ENCODE measurements at places on chromosomes 6 and 20. TPM values are rescaled to one million over a fixed set of nuclear protein-coding genes. Genes with fewer than 3 reads are reported as not detected.

DNA sequence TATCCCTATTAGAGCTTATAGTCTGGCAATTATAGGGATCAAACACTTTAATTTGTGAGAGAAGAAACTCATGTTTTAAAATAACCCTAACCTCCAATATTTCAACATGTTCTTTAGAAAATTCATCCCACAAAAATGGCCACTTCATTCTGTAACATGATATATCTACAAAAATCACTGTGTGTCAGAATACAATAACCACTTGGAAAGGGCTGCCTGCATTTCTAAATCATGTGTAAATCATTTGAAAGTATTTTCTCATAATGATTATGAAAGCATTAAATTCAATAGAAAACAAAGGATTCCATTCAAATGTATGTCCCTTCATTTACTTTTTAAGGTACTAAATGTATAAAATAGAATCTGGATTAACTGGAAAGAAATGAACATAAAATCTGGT lies 101.4 kb upstream of the NHSL1 start:
- DNase-seq = no peak

- DNase-seq = no peak
These were observed 395.9 kb downstream of the DHX35 start for GRCh38 chr20:39358052-39358451.

GRCh38 chr20:40637176-40637575 lies 51.9 kb downstream of the MAFB start:
- no peak for DNase-seq

DNA sequence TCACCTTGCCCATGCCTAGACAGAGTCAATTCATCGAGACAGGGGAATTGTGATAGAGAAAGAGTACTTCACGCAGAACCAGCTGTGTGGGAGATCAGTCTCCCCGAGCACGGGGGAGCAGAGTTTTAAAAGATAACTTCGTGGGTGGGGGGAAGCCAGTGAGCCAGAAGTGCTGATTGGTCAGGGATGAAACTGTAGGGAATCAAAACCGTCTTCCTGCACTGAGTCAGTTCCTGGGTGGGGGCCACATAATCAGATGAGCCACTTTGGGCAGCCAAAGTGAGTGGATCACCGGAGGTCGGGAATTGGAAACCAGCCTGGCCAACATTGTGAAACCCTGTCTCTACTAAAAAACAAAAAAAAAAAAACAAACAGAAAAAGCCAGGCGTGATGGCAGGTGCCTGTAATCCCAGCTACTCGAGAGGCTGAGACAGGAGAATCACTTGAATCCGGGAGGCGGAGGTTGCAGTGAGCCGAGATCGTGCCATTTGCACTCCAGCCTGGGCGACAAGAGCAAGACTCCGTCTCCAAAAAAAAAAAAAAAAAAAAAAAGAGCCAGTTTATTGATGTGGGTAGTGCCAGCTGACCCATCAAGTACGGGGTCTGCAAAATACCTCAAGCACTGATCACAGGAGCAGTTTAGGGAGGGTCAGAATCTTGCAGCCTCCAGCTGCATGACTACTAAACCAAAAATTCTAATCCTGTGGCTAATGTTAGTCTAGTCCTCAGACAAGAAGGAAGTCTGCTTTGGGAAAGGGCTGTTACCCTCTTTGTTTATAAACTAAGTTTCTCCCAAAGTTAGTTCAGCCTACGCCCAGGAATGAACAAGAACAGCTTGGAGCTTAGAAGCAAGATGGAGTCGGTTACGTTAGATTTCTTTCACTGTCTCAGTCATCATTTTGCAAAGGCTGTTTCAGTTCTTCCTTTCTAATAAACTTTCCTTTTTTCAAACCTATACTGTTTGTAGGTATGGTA lies 3.9 kb upstream of the TRIM39 start:
- DNase-seq = no peak

DOK5 gene
- 3.4 TPM for total RNA-seq

GRCh38 chr6:121523628-121524027 lies 88.2 kb downstream of the GJA1 start:
- DNase-seq = no peak

DNA sequence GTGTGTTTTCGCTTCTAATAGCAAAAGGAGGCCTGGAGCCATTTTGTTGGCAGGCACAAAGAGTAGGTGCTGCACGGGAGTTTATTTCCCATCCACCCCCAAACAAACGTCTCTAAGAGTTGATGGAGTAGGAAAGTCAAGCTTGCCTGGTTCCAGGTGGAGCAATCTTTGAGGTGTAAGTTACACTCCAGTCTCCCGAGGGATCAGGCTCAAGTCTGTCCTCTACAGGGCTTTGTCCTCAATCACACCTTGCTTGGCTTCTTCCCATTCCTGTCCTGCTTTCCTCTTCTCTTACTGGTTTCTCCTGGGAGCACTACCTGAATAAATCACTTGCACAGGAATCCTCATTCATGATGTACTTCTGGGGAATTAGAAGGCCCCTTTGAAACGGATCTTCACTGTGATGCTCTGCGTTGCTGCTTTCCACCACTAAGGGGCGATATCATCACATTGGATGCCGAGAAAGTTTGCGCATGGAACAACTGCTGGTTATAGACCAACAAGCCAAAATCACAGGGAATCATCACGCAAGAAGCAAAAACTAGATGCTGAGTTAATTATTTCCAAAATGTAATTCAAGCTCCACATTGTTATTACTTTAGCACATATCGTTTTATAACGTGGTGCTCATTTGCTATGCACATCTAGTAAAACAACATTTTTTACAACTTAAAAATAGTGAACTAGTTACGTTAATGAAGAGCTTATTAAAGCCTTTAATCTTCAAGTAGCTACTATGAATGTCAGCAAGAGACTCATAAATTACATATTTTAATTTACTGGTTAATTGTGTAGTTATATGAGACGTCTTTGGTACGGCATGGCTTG lies 156.8 kb downstream of the DNAH8 start:
- DNase-seq = peak; percentile 29

SASH1 gene
- total RNA-seq = 145 TPM

GATA5 gene
- total RNA-seq = not detected

DNA sequence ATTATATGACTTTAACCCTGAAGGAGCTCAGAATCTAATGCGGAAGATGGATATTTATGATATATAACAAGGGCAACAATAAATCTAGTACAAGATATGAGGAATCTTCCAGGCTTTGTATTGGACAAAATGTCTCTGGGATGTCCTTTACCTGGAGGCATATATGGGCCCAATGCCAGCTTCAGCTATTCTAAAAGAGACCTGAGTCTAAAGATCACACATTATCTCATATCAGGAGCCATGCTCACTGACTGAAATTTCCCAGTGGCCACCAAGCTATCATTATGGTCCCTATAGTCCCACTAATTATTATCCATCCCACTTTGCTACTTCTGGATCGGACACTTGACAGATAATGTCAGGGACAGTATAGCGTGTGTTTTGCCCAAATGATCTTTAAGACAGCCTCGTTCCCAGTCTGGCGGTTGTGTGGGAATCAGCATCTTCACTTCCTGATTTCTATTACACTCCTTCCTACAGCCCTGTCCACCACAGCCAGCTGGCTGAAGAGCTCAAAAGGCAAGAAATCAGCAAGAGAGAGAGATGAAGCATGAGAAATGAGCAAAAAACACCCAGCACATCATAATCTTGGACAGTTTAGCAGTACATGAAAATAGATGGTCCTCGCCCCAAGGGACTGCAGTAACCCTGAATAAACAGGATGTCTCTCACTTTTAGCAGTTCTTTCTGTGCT lies 34.9 kb downstream of the KLHL31 start:
- DNase-seq = no peak

MMP24 gene
- total RNA-seq = 0.80 TPM

GRCh38 chr6:162679681-162680080 lies 47.9 kb downstream of the PRKN start:
- no peak for DNase-seq

DNA sequence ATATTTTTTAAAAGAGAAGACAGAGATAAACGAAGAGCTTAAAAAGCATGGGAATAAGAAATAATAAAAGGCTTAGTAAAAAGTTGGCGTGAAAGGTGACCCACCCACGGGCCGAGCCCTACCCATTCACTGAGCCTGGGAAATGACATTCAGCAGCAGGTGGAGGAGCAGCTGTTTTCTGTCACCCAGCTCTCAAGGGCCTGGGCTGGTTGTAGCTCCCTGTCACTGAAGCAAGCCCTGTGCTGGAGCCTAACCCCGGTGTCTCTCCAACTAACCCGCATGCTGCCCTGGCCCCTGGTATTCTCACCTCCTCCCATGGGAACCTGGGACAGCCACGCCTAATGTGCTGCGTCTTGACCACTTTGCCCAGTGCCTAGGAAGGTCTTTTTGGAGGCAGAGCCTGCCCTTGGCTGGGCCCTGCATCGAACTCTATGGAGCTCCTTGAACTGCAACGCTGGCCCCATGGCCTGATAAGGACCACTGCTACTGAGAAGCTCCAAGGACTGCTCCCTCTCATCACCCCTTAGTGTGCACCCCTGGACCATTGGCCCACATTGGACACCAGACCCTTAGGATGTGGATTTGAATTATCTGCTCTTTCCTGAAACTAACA lies 68.8 kb upstream of the IYD start:
- DNase-seq = no peak

CRISP3 gene
- 0.73 TPM for total RNA-seq

DNA sequence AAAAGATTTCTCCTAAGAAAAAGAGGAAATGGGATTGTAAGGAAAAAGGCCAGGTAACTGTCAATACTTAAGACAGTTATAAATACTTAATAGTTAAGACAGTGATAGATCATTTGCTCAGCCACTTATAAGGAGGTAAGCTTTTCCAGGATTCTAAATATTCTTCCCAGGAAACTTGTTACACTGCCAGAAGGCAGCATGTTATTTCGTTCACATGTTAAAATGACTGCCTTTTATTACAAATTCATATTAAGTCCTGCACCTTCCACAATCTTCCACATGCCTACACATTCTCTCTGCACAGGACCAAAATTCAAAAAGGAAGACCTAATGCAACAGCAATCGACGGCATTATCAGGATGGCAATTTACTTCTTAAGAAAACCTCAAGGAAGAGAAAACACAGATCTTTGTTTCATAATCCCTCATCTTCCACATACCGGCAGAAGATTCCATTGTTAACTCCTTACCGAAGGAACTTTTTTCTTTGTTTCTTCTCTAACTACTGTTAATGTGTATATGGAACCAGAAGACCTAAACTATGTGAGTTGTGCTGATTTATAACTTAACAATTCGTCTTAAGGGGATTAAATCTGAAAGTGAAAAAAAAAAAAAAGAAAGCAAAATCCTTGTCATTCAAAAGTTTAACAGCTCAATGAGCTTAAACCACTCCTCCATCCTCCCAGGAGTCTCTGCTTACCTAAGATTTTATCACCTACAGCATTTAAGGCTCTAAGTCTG lies 799 bp downstream of the TAAR2 start:
- no peak for DNase-seq
